ENCODE measurements at places on chromosomes 2 and 18.

DNA sequence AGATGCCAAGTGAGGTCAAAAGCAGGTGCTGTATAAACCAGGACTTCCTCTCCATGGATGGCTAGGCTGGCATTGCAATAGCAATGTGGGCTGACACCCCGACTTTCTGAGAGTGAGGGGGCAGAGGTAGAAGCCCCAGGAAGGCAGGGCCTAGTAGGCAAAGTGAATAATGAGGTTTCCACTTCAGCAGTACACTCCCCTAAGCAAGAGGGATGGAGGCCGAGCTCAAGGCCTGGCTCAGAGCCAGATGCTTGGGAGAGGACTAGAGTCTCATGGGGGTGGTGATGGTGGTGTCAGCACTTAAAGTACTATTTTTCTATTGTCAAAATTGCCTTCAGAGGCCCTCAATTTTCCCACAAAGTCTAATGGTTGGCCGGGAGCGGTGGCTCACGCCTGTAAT lies 41.6 kb upstream of the HK2 start:
- ATAC-seq = no peak

DNA sequence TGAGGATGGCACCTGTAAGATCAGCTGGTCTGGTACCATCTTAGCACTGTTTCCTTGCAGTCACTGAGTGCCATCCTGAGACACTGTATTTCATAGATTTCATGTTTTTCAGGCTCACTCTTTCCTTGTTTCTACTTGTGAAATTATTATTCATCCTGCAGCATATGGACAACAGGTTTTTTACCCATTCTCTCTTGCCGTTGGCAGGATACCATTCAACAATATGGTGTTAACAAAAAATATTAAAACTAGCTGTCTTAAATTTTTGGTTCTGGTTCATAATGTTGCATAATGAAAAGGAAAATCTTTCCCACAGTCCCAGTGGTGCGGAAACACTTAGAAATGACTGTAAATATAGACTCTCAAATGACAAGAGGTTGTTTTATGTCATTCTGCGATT lies 23.1 kb upstream of the ATG16L1 start:
- no peak for ATAC-seq

GRCh38 chr2:31831585-31831984 lies 179.2 kb downstream of the MEMO1 start:
- no peak for ATAC-seq

GRCh38 chr2:226800941-226801784 lies 1.5 kb upstream of the IRS1 start:
- peak; percentile 73 for ATAC-seq

DNA sequence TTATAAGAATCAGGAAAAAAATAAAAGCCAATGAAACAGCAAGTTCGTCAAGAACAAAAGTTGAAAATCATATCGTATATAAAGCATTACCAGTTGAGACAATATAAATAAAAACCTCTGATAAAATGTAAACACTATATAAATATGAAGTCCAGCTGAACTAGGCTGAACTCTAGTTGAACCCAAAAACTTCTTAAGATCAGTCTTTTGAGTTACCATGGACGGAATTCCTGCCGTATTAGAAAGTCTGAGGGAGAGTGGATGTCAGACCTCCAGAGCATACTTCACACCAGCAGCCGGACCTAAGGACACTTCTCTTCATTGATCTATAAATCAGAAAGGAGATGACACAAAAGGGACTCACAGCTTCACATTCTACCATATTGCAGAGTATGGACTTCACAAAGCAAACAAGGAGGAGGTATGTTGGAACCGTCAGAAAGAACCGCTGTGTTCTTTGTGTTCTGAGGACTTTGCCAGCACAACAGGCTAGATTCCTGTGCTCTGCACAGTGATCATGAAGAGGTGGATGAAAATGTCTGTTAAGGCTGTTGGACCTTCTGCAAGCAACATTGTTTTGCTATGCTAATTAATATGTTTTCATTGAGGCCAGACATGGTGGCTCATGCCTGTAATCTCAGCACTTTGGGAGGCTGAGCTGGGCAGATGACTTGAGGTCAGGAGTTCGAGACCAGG lies 67.2 kb upstream of the SP5 start:
- no peak for ATAC-seq

- ATAC-seq = no peak
Observed at GRCh38 chr18:68739462-68739861, 24.6 kb upstream of the TMX3 start.

- ATAC-seq = no peak
Observed at GRCh38 chr2:107735201-107735600, 91.5 kb upstream of the RGPD4 start.

- no peak for ATAC-seq
Observed at GRCh38 chr2:160358046-160358445, 135.6 kb downstream of the RBMS1 start.

DNA sequence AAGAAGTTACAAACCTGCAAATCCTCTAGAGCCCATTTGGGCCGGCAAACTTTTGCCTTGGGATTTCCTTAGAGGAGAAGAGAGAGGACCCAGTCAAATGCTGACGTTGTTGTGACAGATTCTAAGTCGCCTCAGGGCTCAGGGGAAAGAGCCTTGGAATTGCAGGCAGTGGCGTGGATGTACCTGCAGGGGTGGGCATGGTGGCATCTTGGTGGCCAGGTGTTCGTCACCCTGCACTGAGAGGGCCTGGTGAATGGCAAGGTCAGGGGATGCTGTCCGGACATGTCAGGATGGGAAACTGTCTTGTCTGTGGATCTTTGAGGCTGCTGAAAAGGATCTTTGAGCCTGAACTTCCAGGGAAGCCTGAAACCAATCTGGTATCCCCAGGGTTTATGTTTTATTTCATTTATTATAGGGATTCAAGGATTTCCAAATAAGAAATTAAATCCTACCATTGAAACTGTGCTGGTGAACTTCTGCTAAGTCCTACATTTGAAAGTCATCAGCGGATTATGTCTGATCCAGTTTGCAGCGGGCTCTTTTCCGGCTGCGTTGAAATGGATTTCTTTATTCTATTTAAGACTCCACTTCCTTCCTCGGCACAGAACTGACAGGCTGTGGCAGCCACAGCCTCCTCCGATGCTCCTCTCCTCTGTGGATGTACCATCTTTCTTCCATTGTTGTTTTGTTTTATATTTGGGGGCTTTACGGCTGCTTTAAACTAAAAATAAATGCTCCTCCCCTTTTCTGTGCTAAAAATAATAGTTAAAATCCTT lies 207.6 kb downstream of the AGAP1 start:
- ATAC-seq = no peak

- no peak for ATAC-seq
Observed at GRCh38 chr18:13222856-13223281, 4.3 kb downstream of the LDLRAD4 start.

GRCh38 chr2:75310876-75311275 lies 111.6 kb upstream of the TACR1 start:
- ATAC-seq = no peak

- no peak for ATAC-seq
Observed at GRCh38 chr18:66599190-66599589, 4.7 kb downstream of the CDH19 start.

DNA sequence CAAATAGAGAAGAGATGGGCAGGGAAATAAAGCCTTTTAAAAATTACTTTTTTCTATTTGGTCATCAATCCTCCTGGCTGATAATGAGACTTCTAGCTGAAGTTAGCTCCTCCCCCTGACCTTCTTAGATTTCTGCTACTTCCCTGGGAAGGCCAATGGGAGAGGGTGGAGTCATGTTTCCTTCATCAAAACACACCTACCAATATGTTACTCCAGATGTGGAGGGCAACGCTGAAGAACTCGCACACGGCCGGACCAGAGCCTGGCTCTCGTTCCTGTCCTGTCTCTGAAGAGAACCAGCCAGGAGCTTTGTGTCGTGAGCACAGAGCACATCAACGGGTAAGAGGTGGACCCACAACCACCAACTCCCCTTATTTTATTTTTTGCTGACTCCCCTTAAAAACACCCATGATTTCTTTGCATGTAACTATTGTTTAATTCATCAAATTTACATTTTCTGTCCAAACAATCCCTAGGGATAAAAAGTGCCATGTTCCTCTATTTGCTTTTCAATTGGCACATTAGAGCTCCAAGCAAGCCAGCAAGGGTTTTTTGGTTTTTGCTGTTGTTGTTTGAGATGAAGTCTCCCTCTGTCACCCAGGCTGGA lies 94.9 kb downstream of the ADD2 start:
- no peak for ATAC-seq

DNA sequence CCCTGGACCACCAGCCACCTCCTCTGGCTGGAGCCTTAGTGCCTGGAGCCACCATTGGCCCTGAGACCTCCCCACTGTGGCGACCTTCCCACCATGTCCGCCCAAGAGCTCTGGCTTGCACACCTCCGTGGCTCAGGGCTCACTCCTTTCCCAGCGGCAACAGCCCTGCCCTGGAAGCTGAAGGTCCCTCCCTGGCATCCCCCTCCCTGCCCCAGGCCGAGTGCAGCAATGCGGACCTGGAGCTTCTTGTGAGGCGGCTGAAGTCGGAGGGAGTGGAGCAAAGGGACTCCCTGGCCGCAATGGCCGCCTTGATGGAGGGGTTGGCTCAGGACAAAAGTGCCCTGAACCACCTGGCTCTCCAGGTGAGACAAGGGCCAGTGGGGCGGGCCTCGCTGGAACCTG lies 28.6 kb downstream of the CROCC2 start:
- ATAC-seq = no peak

GRCh38 chr2:12167525-12168317 lies 421.3 kb downstream of the LPIN1 start:
- ATAC-seq = no peak

DNA sequence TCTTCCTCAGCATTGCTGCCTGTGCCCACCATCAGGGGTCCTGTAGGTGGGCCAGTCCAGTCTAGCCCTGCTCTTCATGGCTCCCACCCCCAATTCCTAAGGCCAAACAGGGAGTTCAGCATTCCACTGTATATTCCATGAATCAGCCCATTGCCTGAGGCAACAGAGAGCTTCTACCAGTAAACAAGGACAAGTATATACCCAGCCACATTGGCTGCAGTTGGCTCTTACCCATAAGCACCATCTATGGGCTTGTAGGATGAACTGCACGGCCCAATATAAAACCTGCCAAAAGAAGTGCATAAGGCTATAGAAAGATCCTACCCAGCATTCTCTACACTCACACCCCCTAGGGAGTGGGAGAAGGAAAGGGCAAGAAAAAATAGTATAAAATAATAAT lies 95.1 kb upstream of the SALL3 start:
- ATAC-seq = no peak

DNA sequence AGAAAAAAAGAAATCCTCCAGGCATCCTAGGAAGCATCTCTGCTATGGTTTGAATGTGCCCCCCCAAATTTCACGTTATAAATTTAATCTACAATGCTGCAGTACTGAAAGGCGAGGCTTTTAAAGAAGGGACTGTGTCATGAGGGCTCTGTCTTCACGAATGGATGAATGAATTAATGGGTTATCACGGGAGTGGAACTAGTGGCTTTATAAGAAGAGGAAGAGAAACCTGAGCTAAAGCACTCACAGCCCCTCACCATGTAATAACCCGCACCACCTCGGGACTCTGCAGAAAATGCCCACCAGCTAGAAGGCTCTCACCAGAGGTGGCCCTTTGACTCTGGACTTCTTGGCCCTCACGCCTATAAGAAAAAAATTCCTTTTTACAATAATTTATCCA lies 27.6 kb downstream of the RNU4ATAC start:
- no peak for ATAC-seq

DNA sequence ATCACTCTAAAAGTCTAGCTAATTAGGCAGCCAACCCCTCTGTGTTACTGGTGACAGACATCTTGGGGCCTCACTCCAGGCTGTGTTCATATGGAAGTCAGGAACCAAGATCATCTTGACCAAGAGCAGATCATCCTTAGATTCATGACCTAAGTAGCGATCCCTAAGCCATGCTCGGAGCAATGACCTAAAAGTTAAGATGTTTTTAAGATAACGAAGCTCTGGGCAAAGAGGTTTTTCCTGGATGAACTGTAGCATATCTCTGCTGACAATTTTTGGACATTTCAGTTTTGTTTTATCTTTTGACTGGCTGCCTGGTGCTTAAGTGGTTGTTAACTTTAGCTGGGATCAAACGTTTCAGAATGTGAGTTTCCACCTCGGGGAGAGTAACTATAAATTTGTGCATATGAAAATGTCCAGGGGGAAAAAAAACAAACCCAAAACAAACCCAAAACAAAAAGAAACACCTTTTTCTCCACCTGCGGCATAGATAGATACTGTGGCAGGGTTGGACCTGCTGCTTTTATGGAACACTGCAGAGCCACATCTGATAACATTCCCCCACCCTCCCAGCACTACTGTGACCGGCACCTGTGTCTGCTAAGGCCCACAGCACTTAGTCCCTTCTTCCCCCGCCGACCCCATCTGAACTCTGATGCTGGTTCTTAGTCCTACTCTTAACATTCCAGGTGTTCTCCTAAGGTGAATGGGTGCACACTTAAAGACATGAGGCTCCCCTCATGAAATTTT lies 45.5 kb downstream of the EPAS1 start:
- no peak for ATAC-seq

DNA sequence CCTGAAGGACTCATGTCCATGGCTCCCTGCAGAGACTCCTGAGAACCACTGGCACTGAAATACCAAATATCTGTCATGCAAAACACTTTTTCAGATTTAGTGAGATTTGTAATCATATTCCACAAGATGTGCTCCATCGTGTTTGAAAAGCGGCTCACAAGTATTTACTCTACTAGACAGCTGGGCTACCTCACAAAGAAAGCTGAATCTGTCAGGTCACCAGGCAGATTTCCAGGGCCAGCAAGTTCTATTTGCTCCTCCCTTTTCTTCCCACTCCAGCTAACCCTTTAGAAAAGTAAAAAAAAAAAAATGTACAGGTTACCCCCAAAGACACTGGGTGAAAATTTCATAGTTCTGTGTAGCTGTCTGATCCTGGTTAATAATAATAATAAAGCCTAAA lies 22.9 kb downstream of the WIPF1 start:
- ATAC-seq = no peak

DNA sequence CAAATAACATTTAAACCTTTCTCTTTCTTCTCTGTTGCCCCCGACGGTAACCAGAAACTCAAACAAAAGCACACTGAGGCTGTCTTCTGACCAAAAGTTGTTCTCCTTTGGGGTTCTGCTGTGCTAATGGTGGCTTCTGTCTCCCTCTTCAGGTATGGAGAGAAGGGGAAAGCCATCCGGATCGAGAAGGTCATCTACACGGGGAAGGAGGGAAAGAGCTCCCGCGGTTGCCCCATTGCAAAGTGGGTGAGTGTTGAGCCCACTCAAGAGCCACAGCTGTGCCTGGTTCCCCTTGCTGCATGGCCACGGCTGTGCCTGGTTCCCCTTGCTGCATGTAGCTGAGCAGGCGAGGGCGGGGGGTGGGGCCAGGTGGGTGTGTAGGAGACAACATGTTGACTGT lies 67.4 kb downstream of the BOLA3 start:
- ATAC-seq = peak; percentile 60

GRCh38 chr18:3265564-3266033 lies 3.7 kb downstream of the MYL12B start:
- ATAC-seq = no peak

DNA sequence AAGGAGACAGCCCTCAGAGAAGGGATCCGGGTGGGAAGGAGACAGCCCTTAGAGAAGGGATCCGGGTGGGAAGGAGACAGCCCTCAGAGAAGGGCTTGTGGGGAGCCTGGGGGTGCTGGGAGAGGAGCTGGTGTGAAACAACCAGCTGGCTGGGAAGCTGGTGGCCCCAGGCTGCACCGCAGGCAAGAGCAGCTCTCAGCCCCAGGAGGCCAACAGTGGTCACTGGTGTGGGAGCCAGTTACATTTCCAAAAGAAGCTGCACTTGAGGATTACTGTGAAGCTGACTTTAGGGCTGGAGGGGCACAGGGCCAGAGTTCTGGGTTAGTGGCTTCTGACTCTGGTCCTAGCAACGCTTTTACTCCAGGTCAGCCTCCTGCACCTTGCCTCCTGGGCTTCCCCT lies 3.3 kb downstream of the HES6 start:
- no peak for ATAC-seq

- ATAC-seq = no peak
Observed at GRCh38 chr2:241001413-241002274, 3.2 kb downstream of the SNED1 start.

GRCh38 chr2:70280242-70280798 lies 13.2 kb downstream of the SNRPG start:
- ATAC-seq = no peak

Measured in gastroesophageal sphincter (tissue), 4 donors.